ENCODE measurements at places on chromosomes 5 and 9. TPM values are rescaled to one million over a fixed set of nuclear protein-coding genes. Genes with fewer than 3 reads are reported as not detected.

SLC45A2 gene
- total RNA-seq: not detected

DNA sequence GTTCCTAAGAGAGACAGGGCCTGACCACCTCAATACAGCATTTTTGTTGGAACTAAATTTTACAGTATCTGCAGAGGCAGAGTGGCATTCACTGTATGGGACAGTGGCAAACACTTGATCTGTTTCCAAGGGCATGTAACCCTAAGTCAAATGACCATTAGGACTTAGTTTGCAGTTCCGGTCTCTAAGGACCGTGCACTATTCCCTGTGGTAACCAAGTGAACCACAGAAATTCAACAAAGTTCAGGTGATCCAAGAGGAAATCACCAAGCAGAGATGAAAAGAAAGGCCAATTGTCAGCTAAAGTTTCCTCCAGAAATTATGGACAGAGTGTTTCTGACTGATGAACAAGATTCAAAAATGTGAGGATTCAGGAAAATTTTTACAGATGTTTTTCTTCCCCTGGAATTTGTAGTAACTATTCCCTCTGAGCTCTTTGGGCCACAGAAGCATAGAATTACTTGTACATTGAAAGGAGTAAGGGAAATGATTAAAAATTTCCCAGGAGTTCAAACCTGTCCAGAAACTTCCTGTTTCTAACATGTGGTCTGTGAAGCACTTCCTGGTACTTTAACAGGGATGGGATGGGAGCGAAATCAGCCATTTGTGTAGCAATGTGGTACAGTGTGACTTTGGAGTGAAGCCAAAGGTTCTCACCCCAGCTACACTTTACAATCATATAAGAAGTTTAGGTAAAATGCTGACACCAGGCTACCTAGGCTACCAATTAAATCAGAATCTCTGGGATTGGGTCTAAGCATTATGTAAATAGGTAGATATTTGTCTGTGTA lies 266.1 kb upstream of the MAP3K1 start:
- H3K27ac ChIP-seq: no peak overlapping the region
- no peak overlapping the region for H3K4me3 ChIP-seq
- H3K27me3 ChIP-seq: no peaks in the 10 kb centered on the region
- no peaks in the 10 kb centered on the region for H3K4me1 ChIP-seq

DNA sequence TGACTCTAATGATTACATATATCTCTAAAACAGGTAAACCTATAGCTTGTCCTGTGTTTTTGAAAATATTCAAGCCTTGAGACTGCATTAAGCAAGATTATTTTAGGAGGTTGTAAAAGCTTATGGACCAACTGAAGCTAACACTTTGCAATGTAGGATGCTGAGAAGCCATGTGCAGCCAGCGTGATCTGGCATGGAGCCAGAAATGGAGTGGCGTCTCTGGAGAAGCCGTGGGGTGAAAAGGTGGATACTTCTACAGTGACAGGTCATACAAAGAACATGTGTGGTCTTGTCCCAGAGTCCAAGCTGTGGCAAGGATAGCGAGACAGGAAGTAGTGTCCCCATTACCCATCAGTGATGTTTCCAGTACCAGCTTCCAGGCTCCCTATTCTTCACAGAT lies 100.8 kb upstream of the CD180 start:
- H3K4me3 ChIP-seq: no peak overlapping the region
- H3K27me3 ChIP-seq: no peaks in the 10 kb centered on the region
- H3K27ac ChIP-seq: no peak overlapping the region
- DNase-seq: no peak
- H3K4me1 ChIP-seq: no peaks in the 10 kb centered on the region

GRCh38 chr9:137838576-137838975 lies 39.0 kb upstream of the CACNA1B start:
- H3K4me3 ChIP-seq: no peak overlapping the region
- H3K4me1 ChIP-seq: no peaks in the 10 kb centered on the region

FRMD3 gene
- 21.3 TPM for total RNA-seq

DNA sequence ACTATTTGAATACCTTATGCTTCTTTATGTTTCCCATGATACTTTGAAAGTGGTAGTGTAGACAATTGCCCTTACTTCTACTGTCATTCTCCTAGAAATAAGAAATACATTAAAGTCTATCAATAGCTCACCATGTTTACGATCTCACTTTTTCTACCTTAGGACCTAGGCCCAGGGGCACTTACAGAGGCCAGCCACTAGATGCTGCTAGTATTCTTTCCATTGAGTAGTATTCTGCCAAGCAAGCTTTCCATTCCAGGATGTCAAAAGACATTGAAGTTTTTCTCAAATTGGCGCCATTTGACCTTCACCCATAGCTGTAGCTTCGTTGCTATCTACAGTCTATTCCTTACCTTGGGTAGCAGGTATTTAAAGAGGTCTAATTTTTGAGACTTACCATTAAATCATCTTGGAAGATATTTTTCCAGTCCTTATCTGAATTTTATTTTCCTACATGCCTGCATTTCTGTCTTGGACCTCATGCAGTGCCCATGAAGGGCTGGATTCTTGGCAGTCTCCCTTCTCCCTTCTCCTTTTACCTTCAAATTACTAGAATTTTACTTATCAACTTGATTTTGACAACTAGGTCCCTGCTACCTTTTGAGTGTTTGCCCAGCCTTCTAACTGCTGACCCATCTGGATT lies 246.0 kb upstream of the NUDT12 start:
- H3K4me3 ChIP-seq: no peak overlapping the region
- no peaks in the 10 kb centered on the region for H3K27me3 ChIP-seq
- no peaks in the 10 kb centered on the region for H3K36me3 ChIP-seq
- no peaks in the 10 kb centered on the region for H3K4me1 ChIP-seq

GRCh38 chr5:157860898-157861890 lies 2.2 kb upstream of the CLINT1 start:
- DNase-seq: peak; percentile 78
- H3K27ac ChIP-seq: no peak overlapping the region
- H3K27me3 ChIP-seq: no peaks in the 10 kb centered on the region
- no peaks in the 10 kb centered on the region for H3K36me3 ChIP-seq

DNA sequence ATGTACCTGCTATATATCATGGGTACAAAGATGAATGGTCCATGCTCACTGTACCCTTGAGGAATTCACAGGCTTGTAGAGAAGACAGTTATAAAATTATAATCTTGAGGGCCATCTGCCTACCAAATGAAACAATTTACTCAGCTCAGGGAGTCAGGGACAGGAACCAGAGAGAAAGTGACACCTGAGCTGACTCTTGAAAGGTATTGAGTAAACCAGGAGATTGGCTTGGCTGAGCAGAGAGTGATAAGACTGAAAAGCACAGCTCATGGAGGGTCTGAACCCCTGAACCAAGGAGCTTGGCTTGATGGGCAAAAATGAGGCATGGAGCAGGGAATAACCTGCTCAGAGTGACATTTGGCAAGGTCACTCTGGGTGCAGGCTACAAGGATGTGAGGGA lies 147.3 kb downstream of the FAM114A2 start:
- no peak overlapping the region for H3K27ac ChIP-seq
- no peak overlapping the region for H3K4me3 ChIP-seq
- H3K4me1 ChIP-seq: no peaks in the 10 kb centered on the region

LRRC19 gene
- 130 TPM for total RNA-seq

- no peaks in the 10 kb centered on the region for H3K36me3 ChIP-seq
- DNase-seq: no peak
- H3K4me1 ChIP-seq: peaks cover 5% of the 10 kb centered on the region
Observed at GRCh38 chr5:157745041-157745456, 1.5 kb downstream of the LSM11 start.

GRCh38 chr5:170612256-170612678 lies 108.4 kb downstream of the KCNIP1 start:
- H3K4me3 ChIP-seq: no peak overlapping the region
- H3K36me3 ChIP-seq: no peaks in the 10 kb centered on the region
- H3K27me3 ChIP-seq: no peaks in the 10 kb centered on the region
- H3K27ac ChIP-seq: no peak overlapping the region
- no peaks in the 10 kb centered on the region for H3K4me1 ChIP-seq
- DNase-seq: no peak

GMCL2 gene
- total RNA-seq: not detected

DNA sequence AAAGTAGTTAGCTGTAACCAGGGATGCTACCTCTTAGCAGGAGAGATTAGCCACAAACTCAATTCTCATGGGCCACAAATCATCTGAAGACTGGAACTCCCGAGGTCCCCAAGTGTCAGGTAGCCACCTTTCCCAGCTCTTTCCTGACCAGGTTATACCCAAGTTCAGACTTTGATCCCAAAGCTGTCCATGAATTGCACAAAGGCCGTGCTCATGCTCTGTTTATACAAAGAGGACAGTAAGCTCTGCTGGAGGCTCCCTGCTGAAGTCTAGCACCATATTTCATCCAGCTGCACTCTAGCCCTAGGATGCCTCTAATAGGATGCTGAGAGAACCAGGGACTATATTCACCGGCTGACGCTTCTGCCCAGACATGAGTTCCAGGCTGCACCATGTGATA lies 271.0 kb upstream of the ADAMTSL1 start:
- H3K27ac ChIP-seq: no peak overlapping the region
- H3K27me3 ChIP-seq: no peaks in the 10 kb centered on the region
- no peak overlapping the region for H3K4me3 ChIP-seq
- no peaks in the 10 kb centered on the region for H3K4me1 ChIP-seq
- no peak for DNase-seq
- H3K36me3 ChIP-seq: no peaks in the 10 kb centered on the region

MOB3B gene
- 35.8 TPM for total RNA-seq

- H3K4me3 ChIP-seq: no peak overlapping the region
- no peak overlapping the region for H3K27ac ChIP-seq
- H3K27me3 ChIP-seq: peaks cover 9% of the 10 kb centered on the region
- H3K4me1 ChIP-seq: peaks cover 8% of the 10 kb centered on the region
- no peak for DNase-seq
Observed at GRCh38 chr9:133005957-133006356, 24.8 kb upstream of the GTF3C5 start.

MED10 gene
- 27.3 TPM for total RNA-seq

GRCh38 chr9:74573640-74574191 lies 76.6 kb downstream of the RORB start:
- H3K27ac ChIP-seq: no peak overlapping the region
- H3K36me3 ChIP-seq: no peaks in the 10 kb centered on the region
- no peaks in the 10 kb centered on the region for H3K27me3 ChIP-seq
- DNase-seq: no peak
- H3K4me1 ChIP-seq: no peaks in the 10 kb centered on the region

All from colonic mucosa (tissue), 4 donors.